ENCODE measurements at places on chromosomes 6 and 20. TPM values are rescaled to one million over a fixed set of nuclear protein-coding genes. Genes with fewer than 3 reads are reported as not detected.

The BANF2 gene
- not detected for total RNA-seq

The TRIM40 gene
- not detected for total RNA-seq

The SLA2 gene
- total RNA-seq: under 0.01 TPM

The FAM209A gene
- not detected for total RNA-seq

The RIPOR2 gene
- total RNA-seq: 4.6 TPM

The SLC17A3 gene
- not detected for total RNA-seq

All from articular chondrocyte of knee joint (primary cell).